Uterus (tissue), 4 donors: ENCODE measurements at places on chromosomes 1 and 21. TPM values are rescaled to one million over a fixed set of nuclear protein-coding genes. Genes with fewer than 3 reads are reported as not detected.
A peak's percentile ranks its signal among the peaks of the same experiment; 100 is the strongest.

GRCh38 chr1:17128361-17128760 lies 9.1 kb upstream of the PADI2 start:
- no peak overlapping the region for H3K4me3 ChIP-seq
- H3K4me1 ChIP-seq, result peaks cover 4% of the 10 kb centered on the region

DNA sequence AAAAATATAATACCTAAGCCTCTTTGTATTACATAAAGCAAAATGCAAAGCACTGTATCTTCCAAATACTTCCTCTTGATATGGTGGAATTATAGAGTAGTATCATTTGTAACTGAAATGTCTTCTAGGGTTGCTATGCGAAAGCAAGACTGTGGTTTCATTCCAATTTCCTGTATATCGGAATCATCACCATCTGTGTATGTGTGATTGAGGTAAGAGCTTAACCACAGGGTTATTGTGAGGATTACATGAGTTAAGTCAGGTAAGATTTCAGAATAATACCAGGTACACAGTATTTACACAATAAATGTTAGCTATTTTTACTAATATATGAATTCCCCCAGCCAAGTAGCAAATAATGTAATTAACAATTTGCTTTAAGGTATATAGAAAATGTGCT lies 24.7 kb downstream of the CD53 start:
- H3K36me3 ChIP-seq, result no peaks in the 10 kb centered on the region
- H3K27me3 ChIP-seq, result no peaks in the 10 kb centered on the region
- no peaks in the 10 kb centered on the region for H3K4me1 ChIP-seq
- no peak for DNase-seq
- H3K27ac ChIP-seq, result no peak overlapping the region

DNA sequence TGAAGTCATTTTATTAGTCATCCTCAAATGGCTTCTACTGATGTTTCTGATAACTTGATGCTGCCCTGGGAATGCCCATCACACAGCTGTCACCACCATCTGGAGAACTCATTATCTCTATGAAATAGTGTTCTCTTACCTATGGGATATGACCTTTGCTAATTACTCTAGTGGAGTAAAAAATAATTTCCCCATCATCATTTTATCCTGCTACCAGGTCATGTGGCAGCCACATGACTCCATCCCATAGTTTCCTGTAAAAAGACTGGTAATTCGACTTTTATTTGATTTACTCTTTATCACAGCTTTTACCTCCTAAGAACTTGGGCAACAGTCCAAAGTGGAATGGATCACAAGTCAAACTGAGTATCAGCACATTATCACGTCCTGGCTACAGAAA lies 76.1 kb upstream of the USP25 start:
- H3K27me3 ChIP-seq, result no peaks in the 10 kb centered on the region
- no peak for DNase-seq
- H3K36me3 ChIP-seq, result no peaks in the 10 kb centered on the region
- no peaks in the 10 kb centered on the region for H3K4me1 ChIP-seq
- H3K27ac ChIP-seq, result no peak overlapping the region

DNA sequence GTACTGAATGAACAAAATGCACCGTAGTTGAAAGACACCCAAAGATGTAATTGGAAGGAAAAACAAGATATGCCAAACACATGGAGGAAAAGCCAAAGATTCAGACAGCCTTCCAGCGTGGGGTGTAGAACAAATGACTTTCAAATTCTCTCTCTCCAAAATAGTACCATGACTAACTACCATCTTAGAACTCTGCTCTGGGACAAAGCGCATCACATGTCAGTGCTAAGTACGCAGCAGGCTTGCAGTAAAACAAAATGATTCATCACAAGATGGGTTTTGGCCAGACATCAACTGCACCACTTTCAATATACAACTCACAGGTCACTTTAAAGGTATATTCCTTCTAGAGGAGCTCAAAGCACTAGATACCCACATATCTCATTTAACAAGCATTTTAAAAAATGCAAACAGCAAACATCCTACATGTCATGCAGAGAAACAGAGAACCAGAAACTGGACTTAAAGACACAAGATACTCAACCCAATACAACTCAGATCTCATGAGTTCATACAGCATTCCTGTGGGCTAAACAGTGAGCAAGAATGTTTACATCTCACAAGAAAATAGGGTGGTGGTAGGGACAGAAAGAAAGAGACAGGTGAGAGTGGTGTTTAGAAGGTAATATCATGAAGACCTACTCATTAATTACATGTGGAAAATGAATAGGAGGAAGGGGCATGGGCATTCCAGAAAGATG lies 75.7 kb downstream of the BCAR3 start:
- no peaks in the 10 kb centered on the region for H3K27me3 ChIP-seq
- H3K36me3 ChIP-seq, result no peaks in the 10 kb centered on the region
- H3K4me3 ChIP-seq, result no peak overlapping the region
- peak overlapping the region; percentile 34 for H3K27ac ChIP-seq
- DNase-seq, result no peak
- no peaks in the 10 kb centered on the region for H3K4me1 ChIP-seq

SPATA45 gene
- total RNA-seq, result not detected

DNA sequence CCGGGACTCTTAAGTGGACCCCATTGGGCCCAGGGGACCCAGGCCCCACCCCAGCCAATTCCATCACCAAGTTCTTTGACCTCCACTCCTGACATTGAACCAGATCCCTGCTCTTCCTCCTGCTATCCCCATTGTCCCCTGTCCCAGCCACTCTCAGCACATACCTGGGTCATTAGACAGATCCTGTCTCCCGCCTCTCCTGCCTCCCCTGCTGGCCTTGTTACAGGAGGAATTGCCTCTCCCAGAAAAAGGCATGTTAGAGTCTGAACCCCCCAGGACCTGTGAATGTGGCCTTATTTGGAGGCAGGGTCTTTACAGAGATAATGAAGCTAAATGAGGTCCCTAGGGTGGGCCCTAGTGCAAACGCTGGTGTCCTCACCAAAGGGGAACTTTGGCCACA lies 301.9 kb downstream of the NPHP4 start:
- H3K27ac ChIP-seq, result no peak overlapping the region
- H3K36me3 ChIP-seq, result no peaks in the 10 kb centered on the region
- DNase-seq, result no peak

GRCh38 chr1:3999941-4000735 lies 100.1 kb upstream of the C1orf174 start:
- DNase-seq, result no peak
- no peak overlapping the region for H3K4me3 ChIP-seq
- no peaks in the 10 kb centered on the region for H3K4me1 ChIP-seq
- H3K27me3 ChIP-seq, result no peaks in the 10 kb centered on the region

- H3K36me3 ChIP-seq, result no peaks in the 10 kb centered on the region
- DNase-seq, result no peak
- no peaks in the 10 kb centered on the region for H3K4me1 ChIP-seq
- no peak overlapping the region for H3K27ac ChIP-seq
Measured at GRCh38 chr21:32209580-32209979, 69.3 kb downstream of the MIS18A start.

DNA sequence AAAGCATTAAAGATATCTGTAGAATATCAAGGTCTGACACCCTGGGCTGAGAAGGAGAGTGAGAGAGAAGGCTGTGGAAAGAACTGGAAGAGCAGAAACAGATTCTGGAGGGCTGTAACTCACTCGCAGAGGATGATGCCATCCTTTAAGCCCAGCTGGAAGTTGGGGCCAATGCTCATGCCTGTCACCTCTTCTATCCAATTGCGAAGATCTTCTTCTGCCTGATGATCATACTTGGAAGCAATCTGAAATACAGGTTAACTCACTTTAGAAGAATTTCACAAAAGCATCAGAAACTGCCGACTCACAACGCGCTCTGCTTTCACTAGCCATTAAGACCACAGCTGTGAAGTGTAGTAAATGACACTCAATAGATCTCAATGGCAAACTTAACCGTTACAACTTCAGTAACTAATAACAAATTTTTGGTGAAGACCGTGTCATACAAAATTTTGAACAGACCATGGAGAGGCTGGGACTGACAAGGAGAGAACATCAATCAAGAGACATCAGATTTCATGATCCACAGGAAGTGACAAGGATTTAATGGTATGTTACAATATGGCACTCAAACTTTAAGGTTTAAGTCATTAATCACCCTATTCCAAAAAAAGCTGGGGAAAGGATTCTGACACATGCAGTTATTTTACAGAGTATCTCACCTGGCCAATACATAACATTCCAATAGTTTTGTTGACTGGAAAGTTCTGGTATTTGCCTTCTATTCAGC lies 23.5 kb downstream of the CNN3 start:
- no peaks in the 10 kb centered on the region for H3K36me3 ChIP-seq
- H3K4me3 ChIP-seq, result no peak overlapping the region
- no peaks in the 10 kb centered on the region for H3K4me1 ChIP-seq
- H3K27ac ChIP-seq, result peak overlapping the region; percentile 75

GRCh38 chr1:202016022-202016810 lies 5.8 kb downstream of the ELF3 start:
- no peaks in the 10 kb centered on the region for H3K36me3 ChIP-seq
- no peak for DNase-seq
- H3K27me3 ChIP-seq, result no peaks in the 10 kb centered on the region
- H3K4me1 ChIP-seq, result no peaks in the 10 kb centered on the region
- H3K4me3 ChIP-seq, result no peak overlapping the region

DNA sequence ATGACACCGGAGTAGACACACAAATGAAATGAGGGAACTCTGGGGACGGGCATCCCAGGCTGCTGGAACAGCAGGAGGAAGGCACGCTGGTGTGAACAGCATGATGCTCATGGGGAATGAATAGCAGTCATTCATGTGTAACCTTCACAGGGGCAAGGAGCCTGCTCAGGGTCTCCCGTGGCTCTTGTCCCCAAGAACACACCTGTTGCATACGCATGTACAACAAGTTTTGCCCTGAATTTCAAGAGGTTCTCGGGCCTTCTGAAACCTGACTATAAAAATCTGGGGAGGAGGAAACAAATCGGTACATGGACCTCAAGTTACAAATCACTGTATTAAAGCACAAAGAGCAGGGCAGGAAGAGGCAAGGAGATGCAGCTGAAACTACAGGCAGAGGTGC lies 93.4 kb downstream of the RRAGC start:
- H3K36me3 ChIP-seq, result no peaks in the 10 kb centered on the region
- H3K4me1 ChIP-seq, result no peaks in the 10 kb centered on the region
- H3K27ac ChIP-seq, result no peak overlapping the region
- H3K4me3 ChIP-seq, result no peak overlapping the region

GRCh38 chr1:118206966-118207365 lies 21.9 kb upstream of the SPAG17 start:
- DNase-seq, result no peak
- no peaks in the 10 kb centered on the region for H3K4me1 ChIP-seq
- H3K27ac ChIP-seq, result no peak overlapping the region
- H3K36me3 ChIP-seq, result no peaks in the 10 kb centered on the region
- H3K4me3 ChIP-seq, result no peak overlapping the region

DNA sequence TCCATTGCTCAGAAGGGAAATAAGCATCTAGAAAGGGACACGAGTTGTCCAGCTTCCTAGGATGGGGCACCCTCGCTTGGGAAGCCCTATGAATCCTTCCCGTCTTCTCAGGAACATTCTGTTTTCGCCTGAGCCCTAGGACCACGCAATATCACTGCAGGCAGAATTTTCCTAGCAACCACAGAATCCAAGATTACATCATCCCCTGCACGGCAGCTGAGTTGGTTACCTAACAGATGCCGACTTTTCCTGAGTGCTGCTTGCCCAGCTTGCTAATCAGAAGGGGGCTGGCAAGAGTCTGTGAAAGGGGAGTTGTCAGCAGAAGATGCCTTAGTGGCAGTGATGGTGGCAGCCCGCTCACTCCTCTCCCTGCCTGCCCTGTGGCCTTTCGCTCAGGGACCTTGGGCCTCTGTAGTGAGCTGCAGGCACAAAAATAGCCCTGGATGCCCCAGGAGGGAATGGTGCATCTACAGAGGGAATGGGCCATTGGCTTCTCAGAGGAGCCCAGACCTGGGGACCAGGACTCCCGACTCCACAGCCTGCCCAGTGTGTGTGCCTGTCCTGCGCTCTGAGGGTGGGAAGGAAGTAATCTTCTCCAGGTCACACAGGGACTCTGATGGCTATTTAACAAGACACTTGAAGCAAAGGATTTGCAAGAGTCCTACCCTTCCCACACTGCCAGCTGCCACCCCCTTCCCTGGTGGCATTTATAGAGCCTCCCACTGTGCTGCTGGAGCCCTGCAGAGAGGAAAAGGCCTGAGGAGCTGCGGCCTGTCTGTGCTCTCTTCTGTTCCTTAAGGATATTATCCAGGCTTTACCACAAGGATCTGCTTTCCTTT lies 28.9 kb upstream of the CLSTN1 start:
- peak overlapping the region; percentile 51 for H3K27ac ChIP-seq
- no peak overlapping the region for H3K4me3 ChIP-seq
- DNase-seq, result no peak
- H3K27me3 ChIP-seq, result no peaks in the 10 kb centered on the region

GRCh38 chr1:206814716-206815341 lies 42.5 kb upstream of the IL10 start:
- H3K4me1 ChIP-seq, result no peaks in the 10 kb centered on the region
- no peak for DNase-seq
- H3K27ac ChIP-seq, result no peak overlapping the region
- no peak overlapping the region for H3K4me3 ChIP-seq
